ENCODE measurements at places on chromosomes 12 and 14.

- no peak for DNase-seq
These were observed 144.9 kb upstream of the NOS1 start for GRCh38 chr12:117506333-117506732.

GRCh38 chr14:55248411-55248810 is 22.8 kb upstream of the FBXO34 start:
- no peak for DNase-seq

GRCh38 chr14:23804817-23805216 is 148.8 kb upstream of the DHRS4 start:
- DNase-seq: no peak

- DNase-seq: no peak
These were observed 2.8 kb downstream of the RAPGEF3 start for GRCh38 chr12:47755655-47756562.

GRCh38 chr12:108853981-108854446 is 3.4 kb downstream of the SSH1 start:
- no peak for DNase-seq

DNA sequence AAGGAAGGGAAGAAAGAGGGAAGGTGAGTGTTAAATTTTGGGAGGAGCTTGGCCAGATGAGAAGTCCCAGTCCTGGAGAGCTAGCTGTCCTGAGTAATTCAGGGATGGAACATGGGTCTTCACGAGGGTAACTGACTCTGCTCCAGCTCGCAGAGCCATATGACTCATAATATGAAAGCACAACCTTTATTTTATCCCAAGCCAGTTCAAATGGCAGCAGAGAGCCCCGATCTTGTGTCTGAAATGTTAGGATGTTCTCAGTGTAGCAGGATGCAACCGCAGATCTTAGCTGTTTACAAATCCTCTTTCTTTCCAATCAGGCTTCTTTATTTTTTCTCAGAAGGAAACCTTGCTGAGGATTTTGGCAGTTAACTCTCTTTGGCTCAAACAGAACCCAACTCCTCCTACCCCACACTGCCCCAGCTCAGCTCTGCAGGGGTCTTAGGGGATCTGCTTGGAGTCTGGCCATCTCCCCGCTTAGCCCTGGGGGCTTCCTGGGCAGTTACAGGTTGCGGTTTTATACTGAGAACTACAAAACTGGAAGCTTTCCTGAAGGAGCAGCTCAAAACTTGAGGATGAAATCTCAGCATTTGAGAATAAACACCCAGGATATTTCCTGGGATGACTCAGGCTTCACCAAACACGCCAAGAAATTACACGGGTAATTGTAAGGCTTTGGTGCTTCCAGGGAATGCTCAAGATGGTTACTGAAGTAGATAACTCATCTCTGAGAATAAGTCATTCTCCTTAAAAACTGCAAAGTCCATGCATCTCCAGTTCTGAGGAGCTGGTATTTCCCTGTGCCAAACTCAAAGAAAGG is 92.5 kb downstream of the VCPKMT start:
- no peak for DNase-seq

DNA sequence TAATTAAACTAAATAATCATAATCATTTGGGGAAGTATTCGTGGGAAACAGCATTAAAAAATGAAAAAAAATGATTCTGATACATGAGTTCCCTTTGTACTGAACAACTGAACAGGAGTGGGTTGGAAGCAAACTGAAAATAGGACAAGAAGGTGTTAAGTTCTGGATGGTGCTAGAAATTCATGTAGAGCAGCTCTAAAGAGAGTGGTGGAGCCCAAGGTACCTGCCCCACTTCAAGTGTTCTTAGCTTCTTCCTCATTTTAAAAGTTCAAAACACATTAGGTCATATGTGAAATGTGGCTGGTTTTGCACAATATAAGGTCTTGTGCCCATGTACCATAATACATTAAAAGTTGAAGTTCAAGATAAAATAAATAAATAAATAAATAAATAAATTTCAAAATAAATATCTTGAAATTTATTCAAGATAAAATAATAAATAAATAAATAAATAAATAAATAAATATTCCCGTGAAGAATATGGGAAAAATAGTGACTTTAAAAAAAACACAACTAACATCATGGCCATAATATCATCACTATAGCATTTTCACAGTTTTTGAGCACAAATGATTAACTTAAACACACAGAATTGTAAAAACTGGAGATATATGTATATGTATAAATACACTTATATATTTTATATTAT is 191.5 kb upstream of the PRKD1 start:
- DNase-seq: no peak

GRCh38 chr12:50542448-50542847 is 37.7 kb downstream of the DIP2B start:
- DNase-seq: no peak

DNA sequence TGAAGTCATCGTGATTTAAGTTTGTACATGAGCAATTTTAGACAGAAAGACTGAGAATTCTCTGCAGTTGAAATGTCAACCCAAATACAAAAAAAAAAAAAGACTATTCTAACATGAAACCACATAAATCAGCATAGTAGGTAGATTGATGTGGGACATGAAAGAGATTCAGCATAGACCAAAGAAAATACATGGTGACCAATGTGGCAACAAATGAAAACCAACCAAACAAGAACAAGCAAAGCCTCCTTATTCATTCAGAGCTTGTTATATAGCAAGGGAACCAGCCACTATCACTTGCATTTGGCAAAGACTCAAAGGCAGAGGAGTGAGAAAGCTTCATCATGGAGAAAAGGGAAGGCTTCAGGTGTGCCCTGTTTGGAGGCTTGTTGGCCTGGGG is 144.4 kb upstream of the TMPO start:
- DNase-seq: no peak

Data from NCI-H2081 (cell line).